Gastrocnemius medialis (tissue), 4 donors: ENCODE measurements at places on chromosomes 3 and 15. TPM values are rescaled to one million over a fixed set of nuclear protein-coding genes. Genes with fewer than 3 reads are reported as not detected.

GRCh38 chr3:11274566-11275142 lies 2.5 kb downstream of the ATG7 start:
- DNase-seq = no peak

GRCh38 chr3:40299130-40299720 lies 10.3 kb upstream of the EIF1B start:
- DNase-seq = no peak

- no peak for DNase-seq
Observed at GRCh38 chr3:193389335-193389734, 10.8 kb upstream of the ATP13A5 start.

DNA sequence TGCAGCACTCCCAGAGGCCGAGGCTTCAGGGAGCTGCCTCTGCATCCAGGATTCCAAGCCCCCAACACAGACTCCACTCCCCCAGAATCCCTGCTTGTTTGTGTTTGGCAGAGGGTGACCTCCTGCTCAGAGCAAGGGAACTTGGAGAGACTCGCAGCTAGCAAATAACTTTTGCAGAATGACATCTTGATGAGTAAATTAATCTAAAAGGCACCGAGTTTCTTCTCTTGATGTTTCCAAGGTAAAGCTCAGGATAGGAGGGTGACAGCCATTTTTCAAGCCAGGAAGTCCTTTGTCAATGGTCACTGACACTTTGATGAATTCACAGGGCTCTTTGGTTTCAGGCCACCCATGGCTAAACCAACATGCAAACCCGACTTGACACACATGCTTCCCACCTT lies 523.0 kb downstream of the NTRK3 start:
- DNase-seq = no peak

DNA sequence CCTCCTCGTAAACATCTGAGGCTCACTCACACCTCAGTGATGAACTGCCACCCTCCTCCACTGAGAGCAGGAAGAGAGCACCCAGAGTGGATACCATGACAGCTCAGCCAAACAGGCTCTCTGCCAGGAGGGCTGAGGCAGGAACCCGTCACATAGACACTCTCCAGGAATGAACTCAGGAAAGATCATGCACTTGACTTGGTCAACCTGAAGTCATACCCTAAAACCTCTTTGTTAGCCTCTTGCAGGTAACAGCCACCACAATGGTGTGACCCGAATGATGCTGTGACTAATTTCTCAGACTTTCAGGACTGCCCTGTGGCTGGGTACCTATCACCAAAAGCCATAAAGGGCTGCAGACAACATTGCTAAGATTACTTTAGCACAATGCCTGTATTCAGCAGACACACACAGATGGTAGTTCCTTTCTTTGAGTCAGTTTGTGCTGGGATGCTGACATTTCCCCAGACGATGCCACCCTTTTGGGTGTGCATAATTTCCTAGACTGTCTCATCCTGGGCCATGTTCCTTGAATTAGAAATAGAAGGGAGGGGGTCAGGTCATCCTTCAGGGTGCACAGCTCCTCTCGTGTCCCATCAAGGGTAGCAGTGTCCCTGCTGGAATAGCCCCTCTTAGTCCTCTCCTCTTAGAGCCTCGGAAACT lies 30.3 kb downstream of the CX3CR1 start:
- DNase-seq = no peak

DNA sequence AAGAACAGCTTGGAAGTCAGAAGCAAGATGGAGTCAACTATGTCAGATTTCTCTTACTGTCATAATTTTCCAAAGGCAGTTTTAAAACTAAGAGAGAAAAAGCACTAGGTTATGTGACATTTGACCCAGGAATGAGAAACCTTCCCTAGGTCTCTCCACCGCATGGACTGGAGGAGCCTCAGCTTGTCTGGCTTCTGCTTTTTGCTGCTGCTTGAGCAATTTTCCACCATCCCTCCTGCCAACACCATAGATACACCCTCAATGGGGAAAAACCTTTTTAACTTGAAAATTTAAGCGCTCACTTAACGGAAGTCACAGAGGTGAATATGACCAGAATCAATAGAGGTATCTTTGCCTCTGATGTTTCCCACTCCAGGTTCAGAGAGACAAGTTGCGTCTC lies 17.8 kb upstream of the IREB2 start:
- DNase-seq = no peak

TRIM71 gene
- total RNA-seq = not detected
